IMR-90 (cell line): ENCODE measurements at places on chromosomes 1 and 21. TPM values are rescaled to one million over a fixed set of nuclear protein-coding genes. Genes with fewer than 3 reads are reported as not detected.

DNA sequence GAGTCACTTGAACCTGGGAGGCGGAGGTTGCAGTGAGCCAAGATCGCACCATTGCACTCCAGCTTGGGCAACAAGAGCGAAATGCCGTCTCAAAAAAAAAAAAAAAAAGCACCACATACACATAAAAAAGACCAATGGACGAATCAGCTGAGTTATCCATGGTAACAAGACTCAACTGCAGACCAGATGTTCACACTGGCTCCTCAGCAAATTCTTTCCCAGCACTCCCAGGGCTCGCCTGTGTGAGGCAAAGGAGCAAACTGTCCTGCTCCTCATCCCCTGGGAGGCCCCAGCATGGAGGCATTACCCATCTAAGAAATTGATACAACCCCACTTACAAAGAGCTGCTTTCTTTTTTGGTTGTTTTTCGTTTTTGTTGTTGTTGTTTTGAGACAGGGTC lies 3.1 kb downstream of the TMEM234 start:
- no peak overlapping the region for H3K27ac ChIP-seq
- no peak overlapping the region for H3K4me3 ChIP-seq
- peaks cover 12% of the 10 kb centered on the region for H3K4me1 ChIP-seq
- no peaks in the 10 kb centered on the region for H3K27me3 ChIP-seq

GRCh38 chr1:82710091-82710490 lies 909.4 kb downstream of the ADGRL2 start:
- H3K36me3 ChIP-seq, result no peaks in the 10 kb centered on the region
- no peak for DNase-seq
- H3K27me3 ChIP-seq, result no peaks in the 10 kb centered on the region
- H3K27ac ChIP-seq, result no peak overlapping the region
- no peaks in the 10 kb centered on the region for H3K4me1 ChIP-seq

BATF3 gene
- 1.6 and 2.2 TPM in 2 replicates for total RNA-seq

DNA sequence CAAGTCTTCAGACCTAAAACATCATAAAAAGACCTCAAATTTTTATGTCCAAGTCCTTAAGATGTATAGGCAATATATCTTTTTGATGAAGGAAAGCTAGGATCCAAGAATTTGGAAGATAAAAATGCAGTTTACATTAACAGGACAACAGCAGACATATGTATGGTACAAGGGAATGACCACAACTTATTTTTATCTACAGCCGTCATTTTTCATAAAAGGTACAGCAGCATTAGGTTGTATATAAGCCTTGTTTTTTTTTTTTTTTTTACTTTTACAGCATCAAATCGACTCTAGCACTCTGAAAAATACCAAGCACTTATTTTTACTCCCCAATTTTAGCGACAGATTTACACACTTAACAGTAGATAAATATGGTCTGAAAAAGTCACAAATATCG lies 1.3 kb downstream of the SRSF10 start:
- peaks cover 6% of the 10 kb centered on the region for H3K4me1 ChIP-seq
- H3K36me3 ChIP-seq, result peaks cover 4% of the 10 kb centered on the region
- H3K27ac ChIP-seq, result peak overlapping the region; percentile 32; the same call in 1 of the 2 replicates
- DNase-seq, result no peak
- H3K27me3 ChIP-seq, result no peaks in the 10 kb centered on the region

DNA sequence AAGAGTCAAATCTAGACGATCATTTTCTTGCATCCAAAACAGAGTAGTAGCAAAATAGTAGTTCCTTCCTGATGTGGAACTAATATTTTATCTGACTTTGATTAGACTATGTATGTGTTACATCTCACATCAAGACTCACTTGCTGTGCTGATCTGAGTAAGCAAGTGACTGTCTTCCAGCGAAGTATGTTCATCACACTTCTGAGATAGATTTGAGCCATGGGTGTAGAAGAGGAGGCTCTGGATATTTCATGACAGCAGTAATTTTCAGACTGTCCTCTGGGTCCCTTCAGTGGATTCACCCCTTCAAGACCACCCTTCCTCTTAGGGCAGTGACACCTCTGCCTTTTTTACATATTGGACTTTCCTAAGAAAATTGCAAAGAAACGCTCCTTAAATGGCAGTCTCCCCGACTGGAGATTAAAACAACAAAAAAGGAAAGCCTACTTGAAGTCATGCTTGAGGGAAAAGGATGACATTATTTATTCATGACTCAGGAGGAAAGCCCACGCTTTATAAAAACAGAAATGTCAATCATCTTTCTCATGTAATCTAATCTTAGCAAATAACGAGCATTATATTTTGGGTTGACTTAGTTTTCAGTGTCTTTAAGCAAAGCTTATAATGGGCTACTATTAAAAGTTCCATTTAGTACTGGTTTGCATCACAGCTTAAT lies 22.8 kb downstream of the ATP1B1 start:
- no peaks in the 10 kb centered on the region for H3K27me3 ChIP-seq
- no peak for DNase-seq
- no peak overlapping the region for H3K27ac ChIP-seq
- H3K4me1 ChIP-seq, result no peaks in the 10 kb centered on the region
- H3K4me3 ChIP-seq, result no peak overlapping the region
